ENCODE measurements at places on chromosomes 7 and 10.

DNA sequence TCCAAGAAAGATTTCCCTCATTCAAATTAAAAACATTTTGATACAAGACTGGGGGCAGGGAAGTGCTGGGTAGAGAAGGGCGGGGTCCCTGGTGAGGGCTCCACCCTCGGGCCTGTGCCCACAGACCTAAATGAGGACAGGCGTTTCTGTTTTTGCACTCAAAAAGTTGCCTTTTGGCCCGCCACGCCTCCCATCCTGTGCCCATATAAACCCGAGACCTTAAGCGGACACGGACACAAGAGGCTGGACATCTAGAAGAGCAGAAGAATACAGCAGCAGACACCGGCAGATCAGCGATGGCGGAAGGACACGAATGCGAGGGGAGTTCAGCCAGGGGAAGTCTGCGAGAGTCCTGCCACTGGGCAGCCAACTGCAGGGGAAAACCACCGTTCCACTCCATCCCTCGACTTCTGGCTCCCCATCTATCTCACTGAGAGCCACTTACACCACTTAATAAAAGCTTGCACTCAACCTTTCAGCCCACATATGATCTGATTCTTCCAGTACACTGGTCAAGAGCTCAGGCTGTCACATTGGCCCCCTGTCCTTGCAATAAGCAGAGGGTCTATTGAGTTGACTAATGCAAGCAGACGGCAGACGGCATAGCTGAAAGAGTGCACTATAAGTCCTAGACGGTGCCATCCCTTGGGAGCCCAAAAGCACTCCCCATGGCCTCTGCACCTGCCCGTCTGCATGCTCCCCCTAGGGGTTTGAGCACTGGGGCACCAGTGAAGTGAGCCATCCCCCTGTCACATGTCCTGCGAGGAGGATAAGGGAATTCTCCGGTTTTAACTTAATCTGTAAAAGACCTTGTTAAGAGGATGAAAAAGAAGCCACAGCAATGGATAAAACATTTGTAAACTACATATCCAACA is 181.8 kb upstream of the PRSS1 start:
- DNase-seq, result no peak

GRCh38 chr10:34933676-34934075 is 118.6 kb upstream of the PARD3 start:
- DNase-seq, result no peak

GRCh38 chr7:33773053-33773452 is 132.3 kb upstream of the BMPER start:
- no peak for DNase-seq

DNA sequence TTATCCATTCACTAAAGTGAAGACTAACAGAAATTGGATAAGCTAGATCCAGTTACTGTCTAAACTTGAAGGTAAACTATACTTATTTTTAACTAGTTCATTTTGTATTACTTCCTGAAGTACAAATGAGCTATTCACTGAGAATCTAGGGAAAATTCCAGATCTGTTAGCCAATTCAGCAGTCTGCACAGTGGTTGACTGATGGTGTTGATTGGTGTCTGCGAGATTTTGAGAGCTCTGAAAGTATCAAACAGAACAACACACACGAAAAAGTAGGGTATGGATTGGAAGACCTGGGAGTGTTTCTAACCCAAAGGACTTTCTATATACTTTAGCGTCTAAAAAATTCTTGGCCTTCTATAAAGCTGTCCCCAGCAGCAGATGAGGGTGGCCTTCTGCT is 33.6 kb upstream of the AGR2 start:
- DNase-seq, result no peak

DNA sequence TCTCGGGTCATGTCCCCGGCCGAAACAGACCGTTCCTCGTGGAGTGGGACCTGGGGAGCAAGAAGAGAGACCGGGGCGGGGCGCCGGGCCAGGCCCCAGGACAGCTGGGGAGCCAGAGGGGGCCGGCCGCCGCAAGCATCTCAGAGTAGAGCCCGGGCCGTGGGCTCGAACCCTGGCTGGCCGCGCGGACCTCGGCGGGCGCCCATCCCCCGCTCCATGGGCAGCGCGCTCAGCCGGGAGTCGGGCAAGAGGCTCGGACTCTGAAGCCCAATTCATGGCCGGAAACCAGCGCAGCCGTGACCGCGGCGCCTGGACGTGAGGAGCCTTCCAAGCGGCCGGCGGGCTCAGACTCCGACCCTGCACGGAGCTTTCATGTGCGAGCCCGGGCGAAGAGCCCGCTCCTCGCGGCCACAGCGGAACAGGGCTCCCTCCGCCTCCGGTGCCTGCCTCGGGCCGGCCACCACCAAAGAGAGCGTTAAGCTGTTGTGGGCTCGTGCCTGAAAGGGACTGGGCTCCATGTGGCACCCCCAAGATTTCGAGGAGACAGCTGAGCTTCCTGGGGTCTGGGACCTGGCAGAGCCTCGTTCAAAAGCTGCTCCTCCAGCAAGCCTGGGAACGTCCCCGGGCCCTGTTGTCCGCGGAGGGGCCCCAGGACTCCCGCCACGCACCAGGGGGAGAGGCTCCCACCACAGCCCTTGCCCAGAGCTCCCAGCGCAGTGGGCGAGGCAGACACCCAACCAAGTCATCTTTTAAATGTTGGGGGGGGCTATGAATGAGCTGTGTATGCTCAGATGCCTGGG is 757 bp upstream of the GRID1 start:
- no peak for DNase-seq

GRCh38 chr10:74930965-74931364 is 104.6 kb downstream of the KAT6B start:
- DNase-seq, result no peak

DNA sequence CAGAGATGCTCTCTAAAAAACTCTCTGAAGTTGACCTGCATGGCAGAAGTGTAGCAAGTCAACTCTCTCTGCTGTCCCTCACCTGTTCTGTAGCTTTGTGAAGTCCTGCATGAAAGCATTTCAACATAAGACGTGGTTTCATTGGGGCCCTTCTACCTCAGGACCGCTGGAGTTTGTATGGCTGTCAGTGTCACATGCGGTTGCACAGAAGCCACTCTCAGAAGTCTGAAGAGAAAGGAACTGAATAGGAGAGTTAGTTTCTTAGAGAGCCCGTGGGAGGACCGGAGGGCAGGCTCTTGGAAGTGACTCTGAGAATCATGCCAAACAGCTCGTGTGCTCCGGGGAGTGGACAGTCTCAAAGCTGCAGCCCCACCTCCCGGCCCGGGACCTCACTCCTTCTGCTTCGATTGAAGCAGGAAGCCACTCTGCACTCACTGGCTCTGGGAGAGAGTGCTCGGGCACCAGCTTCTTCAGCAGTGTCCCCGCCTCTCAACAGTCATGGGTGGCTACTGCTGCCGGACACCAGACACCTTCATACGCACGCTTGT is 486.7 kb downstream of the SDK1 start:
- no peak for DNase-seq

DNA sequence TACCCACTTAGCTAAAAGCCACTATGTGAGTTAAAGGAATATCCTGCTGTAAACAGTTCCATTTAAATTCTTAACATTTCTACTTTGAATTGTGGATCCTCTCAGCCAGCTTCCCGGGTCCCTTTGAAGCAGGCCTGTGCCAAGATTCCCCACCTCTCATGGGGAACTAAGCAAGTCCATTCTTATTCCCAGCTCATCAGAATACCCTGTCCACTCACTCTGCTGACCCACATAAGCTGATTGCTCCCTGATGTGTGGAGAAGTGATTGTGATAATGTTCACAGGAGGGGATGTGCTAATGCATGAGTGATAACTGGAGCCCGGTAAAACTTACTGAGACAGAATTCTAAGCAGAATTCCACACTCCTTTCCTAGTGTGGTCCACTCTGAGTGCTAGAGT is 709.7 kb downstream of the CNTNAP2 start:
- no peak for DNase-seq

DNA sequence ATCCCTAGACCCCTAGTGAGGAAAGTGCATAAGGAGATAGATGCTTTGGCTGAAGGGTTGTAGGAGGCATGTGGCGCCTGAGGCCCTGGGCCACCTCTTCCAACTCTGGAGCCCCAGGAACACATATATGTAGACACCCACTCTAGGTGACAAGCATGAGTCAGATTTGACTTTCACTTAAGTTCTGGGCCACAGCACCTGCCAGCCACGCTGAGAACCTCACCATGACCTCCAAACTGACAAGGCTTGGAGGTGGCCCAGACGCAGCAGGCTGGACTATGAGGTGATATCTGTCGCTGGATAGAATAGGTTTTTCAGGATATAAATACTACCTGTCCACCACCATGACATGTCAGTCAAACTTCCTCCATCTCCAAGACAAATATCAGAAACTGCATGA is 894.0 kb upstream of the ZNF722 start:
- DNase-seq, result no peak

DNA sequence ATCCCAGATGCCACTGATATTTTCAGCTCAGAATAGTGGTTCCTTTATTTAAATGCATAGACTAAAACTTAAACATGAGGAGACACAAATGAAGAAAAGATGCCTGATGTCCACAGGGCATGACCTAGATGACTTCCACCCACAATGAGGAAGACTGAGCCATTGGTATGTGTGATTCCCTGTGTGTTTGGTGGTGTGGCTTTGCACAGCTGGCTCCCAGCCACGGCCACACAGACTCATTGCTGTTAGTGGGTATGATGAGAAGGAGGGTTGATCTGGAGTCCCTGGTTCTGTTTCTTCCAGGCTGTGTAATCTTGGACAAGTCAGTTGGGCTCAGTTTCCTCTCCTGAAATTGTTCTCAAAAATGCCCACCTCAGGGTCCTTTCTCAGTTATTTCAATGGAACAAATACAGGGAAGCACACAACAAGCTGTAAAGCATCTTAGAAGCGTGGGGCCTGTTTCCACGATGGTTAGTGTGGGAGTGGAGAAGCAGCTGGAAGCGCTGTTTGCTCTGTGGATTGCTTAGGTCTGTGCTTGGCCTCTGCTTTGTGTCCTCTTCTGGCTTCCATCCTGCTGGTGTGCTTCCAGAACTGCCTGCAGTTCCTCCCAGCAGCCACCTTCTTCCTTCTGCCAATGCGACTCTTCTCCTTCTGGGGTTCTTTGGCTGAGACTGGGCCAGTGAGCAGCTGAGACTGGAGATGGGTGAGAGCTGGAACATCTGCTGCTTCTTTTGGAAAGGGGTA is 303.7 kb downstream of the BMPER start:
- no peak for DNase-seq

GRCh38 chr10:78318305-78318704 is 284.6 kb downstream of the RPS24 start:
- no peak for DNase-seq

DNA sequence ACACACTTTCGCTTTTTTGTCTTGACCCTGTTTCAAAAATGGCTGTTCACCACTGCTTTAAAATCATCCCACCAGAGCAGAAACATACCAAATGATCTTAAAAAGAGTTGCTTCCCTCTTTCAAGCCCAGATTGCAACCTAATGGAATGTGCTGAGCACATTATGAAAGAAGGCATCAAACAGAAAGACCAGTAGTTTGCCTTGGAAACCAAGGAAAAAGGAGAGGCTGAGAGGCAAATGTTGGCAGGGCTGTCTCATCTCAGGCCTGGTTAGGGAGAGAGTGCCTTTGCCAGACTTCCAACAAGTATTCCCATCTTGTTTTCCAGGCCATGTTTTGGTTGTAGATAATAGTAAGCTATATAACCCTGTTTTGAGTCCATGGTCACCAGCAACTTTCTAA is 64.3 kb downstream of the ABCB4 start:
- no peak for DNase-seq

- no peak for DNase-seq
Observed at GRCh38 chr10:63976538-63976937, 455.3 kb downstream of the REEP3 start.

- no peak for DNase-seq
Observed at GRCh38 chr10:19493917-19494316, 322.3 kb upstream of the PLXDC2 start.

- no peak for DNase-seq
Observed at GRCh38 chr10:5563991-5564536, 39.3 kb downstream of the CALML3 start.

GRCh38 chr10:91380873-91381256 is 29.3 kb upstream of the HECTD2 start:
- no peak for DNase-seq

- no peak for DNase-seq
Observed at GRCh38 chr7:25391295-25391861, 163.1 kb upstream of the NPVF start.

GRCh38 chr10:103876155-103876554 is 20.8 kb upstream of the SH3PXD2A start:
- no peak for DNase-seq

GRCh38 chr7:30163231-30163894 is 28.6 kb downstream of the MTURN start:
- DNase-seq, result no peak

DNA sequence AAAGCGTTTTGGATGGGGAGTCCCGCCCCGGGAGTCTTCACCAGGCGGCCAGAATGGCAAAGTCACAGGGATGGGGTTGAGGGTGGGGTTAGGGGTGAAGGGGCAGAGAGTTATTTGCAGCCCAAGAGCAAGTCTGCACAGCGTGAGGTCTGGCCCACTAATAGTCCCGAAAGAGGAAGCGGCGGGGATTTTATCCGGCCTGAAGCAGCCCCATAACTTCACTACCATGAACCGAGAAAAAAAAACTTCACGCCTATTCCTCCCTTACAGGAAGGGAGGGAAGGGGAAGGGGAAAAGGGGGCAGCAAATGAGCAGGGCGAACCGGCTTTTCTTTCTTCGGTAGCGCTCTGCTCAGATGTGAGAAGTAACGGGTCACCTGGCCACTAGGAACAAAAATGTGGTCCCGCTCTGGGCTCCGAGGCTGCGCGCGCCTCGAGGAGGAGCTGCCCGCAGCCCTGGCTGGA is 712 bp downstream of the ITPRIP start:
- DNase-seq, result no peak

- DNase-seq, result no peak
Observed at GRCh38 chr7:41847606-41848005, 144.7 kb upstream of the INHBA start.

DNA sequence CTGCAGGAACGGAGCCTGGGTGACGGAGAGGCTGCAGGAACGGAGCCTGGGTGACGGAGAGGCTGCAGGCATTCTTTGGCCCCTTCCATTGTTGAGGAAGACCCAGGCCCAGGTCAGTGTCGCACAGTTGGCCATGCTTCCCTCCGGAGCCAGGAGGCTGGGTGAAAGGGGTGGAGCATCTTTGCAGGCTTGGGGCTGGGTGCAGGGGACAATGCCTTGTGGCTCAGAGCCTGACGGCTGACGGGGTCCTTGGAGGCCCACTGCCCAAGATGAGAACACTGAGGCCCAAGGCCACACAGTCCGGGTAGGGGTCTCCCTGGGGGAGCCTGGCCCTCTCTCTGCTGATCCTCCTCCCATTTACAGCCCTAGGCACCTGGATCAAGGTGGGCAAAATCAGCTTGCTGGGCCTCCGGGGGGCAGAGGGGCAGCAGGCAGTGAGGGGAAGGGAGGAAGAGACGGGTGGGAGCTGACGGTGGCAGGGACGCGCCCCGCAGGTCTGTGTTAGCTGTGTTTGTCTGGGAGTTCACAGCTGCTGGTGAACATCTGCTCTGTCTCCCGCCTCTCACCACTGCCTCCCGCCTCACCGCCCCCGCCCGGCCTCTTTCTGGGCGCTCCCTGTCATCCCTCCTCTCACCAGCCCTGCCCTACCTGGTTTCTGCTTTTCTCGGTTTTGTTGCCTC is 30.6 kb upstream of the PCBD1 start:
- DNase-seq, result no peak

GRCh38 chr7:132438926-132439325 is 137.3 kb downstream of the PLXNA4 start:
- DNase-seq, result no peak

- DNase-seq, result no peak
Observed at GRCh38 chr7:80703272-80703671, 64.8 kb downstream of the CD36 start.
